T-helper 2 cell treated with Interferon-gamma antibody and Interleukin-4, amounts not matched to agents 5 μg/mL and 100 μg/mL, for 36 hours (primary cell): ENCODE measurements at places on chromosomes 2 and 18.

DNA sequence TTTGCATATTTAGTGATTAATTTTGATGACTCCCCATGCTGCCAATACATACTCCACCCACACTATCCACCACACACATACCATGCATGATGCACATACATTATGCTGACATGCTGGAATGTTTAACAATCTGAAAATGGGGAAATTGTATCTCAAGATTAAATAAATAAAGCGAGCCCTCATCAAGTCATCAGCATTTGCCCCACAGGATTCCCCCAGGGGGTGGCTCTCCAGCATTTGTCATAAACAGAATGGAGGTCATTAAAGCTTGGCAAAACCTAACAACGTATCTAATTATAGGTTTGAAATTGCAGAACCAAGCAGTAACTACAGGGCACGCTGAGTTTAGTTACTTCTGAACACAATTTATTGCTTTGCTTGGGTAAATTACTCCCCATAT, 141.2 kb upstream of the TACR1 start:
- no peak for DNase-seq

DNA sequence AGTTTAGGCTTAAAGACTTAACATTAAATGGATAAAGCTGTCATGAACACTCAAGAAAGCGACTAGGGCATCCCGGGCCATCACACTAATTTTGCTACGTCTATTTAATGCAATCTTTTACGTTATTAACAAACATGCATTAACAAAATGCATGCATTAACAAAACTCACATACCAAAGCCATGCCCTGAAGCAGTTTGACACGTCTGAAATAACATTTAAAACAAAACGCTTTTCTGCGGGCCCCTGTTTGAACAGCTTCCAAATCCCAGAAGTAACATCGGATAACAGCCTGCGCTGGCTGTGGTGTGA, 458 bp downstream of the B4GALT6 start:
- DNase-seq: no peak

DNA sequence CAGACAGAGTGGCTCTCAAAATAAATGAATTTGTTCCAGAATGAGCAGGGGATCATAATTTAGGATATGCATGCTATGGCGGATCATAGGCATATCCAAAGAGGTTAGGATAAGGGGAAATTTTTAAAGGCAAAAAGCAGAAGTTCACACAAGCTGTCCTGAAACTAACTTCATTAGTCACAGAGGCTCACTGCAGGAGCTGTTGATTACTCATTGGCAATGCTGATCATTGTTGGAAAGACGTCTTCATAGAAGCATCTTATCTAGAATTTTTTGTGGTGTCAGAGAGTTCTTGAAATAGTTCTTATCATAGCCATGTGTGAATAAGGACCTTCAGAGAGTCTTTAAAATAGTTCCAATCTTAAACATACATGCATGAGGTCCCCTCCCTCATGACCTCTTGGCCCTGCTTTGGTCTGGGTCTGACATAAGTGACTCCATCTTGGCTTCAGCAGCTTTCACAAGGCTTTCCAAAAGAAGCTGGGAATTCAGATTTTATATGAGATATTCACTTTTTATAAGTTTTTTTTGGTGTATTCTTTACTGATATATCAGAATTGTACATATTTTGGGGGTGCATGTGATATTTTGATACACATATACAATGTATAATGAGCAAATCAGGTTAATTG, 7.5 kb upstream of the CCDC195 start:
- DNase-seq: no peak

DNA sequence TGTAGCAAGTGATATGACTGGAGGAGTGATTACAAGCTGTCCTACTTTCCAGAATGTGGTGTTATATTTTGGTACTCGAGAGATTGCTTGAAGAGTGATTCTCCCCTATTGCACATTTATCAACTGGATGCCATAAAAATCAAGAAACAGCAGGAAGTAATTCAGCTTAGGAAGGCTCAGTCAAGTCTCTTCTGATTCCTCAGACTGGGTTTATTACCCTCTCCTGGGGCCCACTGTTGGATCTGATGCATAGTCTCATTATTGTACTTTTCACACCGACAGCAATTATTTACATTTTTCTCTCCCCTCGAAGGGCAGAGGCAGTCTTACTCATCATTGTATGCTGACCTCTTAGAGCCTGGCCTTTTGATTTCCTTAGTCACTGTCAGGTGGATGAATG, 9.3 kb downstream of the NOSTRIN start:
- no peak for DNase-seq

- no peak for DNase-seq
Measured at GRCh38 chr2:205889114-205889513, 196.9 kb downstream of the INO80D start.

- no peak for DNase-seq
Measured at GRCh38 chr18:13580351-13580750, 146.0 kb downstream of the FAM210A start.

DNA sequence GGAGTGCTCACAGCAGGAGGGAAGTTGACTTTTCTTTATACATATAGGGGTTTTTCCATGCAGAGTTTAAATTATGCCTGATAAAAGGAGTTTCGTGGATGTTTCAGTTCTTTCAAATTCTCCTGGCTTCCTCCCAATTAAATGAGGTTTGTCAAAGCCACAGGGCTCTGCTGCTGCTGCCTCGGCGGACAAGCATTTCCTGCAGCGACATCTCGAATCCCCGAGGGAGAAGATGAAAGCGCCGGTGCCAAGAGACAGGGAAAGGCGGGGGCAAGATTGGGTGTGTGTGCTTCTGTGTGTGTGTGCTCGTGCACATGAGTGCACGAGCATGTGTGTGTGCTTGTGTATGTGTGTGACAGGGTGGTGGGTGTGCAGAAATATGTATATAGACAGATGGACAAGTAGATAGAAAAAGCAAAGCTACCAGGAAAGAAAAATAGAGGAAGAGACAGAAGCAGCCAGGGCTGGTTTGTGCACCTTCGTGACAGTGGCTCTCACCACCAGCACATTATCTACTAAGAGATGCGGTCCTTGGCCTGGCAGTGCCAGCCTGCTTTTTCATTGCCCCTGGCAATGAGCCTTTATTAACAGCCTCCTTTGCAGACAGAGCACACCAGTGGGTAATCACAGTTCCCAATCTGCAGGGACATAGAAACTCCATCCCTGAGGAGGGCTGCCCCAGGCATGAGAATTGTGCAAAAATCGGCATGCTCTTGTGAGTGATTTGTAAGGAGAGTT, 76.2 kb downstream of the CDK15 start:
- no peak for DNase-seq

- DNase-seq: no peak
Measured at GRCh38 chr18:9531791-9532410, 56.6 kb downstream of the RALBP1 start.
